ENCODE measurements at places on chromosomes 7 and 10.
A peak's percentile ranks its signal among the peaks of the same experiment; 100 is the strongest.

DNA sequence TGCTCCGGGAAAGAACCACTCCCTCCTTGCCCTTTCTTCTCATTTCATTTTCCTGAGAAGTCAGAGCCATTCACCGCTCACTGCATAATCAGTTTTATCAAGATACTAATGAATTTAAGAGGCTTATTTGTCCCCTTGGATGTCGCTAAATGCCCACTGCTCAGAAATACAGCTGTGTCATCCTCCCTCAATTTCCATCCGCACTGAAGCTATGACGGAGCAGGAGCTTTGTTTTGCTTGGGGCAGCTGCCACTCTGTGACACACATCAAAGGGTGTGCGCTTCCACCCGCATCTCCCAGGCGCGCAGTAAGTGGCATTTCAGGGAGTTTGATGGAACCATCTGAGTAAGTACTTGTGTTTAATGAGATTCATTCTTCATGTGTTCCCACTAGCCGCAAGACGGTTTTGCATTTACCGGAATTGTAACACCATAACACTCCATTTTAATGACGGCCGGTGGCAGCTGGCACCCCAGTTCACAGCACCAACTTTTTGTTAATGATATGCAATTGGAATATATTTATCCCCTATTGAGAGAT, 103.8 kb upstream of the PARD3 start:
- no peaks in the 10 kb centered on the region for H3K36me3 ChIP-seq
- peaks cover 4% of the 10 kb centered on the region for H3K4me1 ChIP-seq
- no peak overlapping the region for H3K27ac ChIP-seq

DNA sequence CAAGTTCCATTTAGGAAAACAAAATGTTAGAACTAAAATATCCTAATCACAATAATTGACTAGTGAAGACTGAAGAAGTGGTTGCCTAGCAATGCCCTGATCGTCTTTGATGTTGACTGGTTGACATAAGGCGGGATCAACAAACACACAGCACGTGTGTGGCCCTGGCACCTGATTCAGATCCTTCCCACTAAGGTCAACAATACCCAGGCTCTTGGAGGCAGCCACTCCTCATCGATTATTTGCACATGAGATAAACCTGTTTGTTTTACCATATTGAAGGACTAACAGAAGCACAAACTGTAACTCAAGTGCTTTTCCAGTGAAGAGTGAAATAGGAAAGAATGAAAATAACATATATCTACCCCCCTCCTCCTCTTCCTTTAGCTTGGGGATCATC, 15.6 kb downstream of the FANK1 start:
- no peaks in the 10 kb centered on the region for H3K36me3 ChIP-seq
- H3K4me1 ChIP-seq, result no peaks in the 10 kb centered on the region
- H3K4me3 ChIP-seq, result no peak overlapping the region

DNA sequence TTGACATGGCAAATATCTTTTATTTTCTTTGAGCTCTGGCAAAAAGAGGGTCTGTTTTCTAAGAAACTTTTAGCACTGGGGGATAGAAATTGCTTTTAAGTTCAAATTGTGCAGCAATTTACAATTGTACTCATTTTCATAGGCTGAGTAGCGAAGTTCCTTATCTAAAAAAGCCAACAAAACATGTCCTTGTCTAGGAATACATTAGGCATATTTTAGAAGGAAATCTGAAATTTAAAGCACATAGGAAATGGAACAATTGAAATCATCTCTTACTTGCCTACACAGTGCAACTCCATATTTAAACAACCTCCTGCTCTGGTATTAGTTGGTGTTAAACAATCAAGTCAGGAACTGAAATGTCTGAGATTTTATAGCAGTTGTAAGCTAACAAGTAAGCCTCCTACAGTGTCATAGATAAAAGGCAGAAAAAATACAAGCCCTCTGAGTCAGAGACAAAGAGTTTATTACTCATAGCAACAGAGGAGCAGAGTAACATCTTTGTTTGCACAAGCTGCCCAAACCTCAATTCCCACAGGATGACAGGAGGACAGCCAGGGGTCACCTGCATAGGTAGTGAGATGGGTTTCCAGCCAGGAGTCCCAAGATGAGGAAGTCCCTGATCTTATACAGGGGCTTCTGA, 280.2 kb upstream of the HGF start:
- H3K4me3 ChIP-seq, result no peak overlapping the region
- H3K27me3 ChIP-seq, result no peaks in the 10 kb centered on the region
- DNase-seq, result no peak
- H3K27ac ChIP-seq, result no peak overlapping the region
- H3K36me3 ChIP-seq, result no peaks in the 10 kb centered on the region

DNA sequence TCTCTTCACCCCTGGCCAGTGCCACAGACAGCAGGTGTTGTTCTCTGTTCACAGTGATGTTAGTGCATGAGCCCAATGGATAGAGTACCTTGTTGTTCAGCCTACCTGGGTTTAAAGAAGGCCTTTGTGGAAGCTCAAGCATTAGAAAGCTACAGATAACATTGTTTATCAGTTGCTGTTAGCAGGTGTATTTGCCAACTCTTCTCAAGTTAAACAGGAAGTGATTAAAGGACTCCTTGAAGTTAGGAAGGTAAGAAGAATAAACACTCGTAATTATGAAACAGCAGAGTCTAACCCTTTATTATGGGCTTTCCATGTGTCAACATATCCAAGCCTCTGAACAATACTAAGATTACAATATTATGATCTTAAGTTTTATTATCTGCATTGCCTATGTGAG, 25.9 kb downstream of the RGR start:
- DNase-seq, result no peak
- no peak overlapping the region for H3K27ac ChIP-seq
- peaks cover 3% of the 10 kb centered on the region for H3K27me3 ChIP-seq
- no peaks in the 10 kb centered on the region for H3K36me3 ChIP-seq

GRCh38 chr7:82745117-82745516, 301.5 kb upstream of the CACNA2D1 start:
- H3K4me1 ChIP-seq, result no peaks in the 10 kb centered on the region
- H3K27ac ChIP-seq, result no peak overlapping the region
- no peak overlapping the region for H3K4me3 ChIP-seq
- no peaks in the 10 kb centered on the region for H3K36me3 ChIP-seq
- no peaks in the 10 kb centered on the region for H3K27me3 ChIP-seq

DNA sequence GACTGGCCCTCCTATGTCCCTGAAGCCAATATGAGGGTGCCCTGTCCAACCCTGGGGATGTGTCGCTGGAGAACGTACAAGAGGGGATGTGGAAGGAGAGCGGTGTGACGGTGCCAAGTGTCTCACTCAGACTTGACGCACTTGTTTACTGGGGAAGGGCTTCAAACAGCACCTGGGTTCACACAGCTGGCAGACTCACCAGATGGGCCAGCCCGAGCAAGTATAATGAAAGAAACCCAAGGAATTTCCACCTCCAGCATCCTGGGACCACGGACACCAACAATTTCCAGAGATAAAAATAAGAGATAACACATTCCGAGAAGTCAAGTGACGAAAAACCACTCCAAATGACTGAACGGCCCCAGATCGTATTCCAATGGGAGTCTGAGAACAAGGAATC, 5.3 kb downstream of the ATP5MF start:
- H3K27ac ChIP-seq, result peak overlapping the region; percentile 65
- peaks cover 88% of the 10 kb centered on the region for H3K36me3 ChIP-seq
- H3K4me3 ChIP-seq, result no peak overlapping the region

- H3K4me3 ChIP-seq, result peak overlapping the region; percentile 88
- no peak for DNase-seq
- H3K36me3 ChIP-seq, result peaks cover 18% of the 10 kb centered on the region
Measured at GRCh38 chr10:22713853-22714478, 412 bp downstream of the PIP4K2A start.

GRCh38 chr10:68348265-68348741, 15.6 kb upstream of the PBLD start:
- peak overlapping the region; percentile 85 for H3K27ac ChIP-seq
- peaks cover 56% of the 10 kb centered on the region for H3K36me3 ChIP-seq
- DNase-seq, result peak; percentile 43

- H3K36me3 ChIP-seq, result no peaks in the 10 kb centered on the region
- no peak overlapping the region for H3K4me3 ChIP-seq
- no peak for DNase-seq
- H3K27me3 ChIP-seq, result peaks cover 19% of the 10 kb centered on the region
Measured at GRCh38 chr10:100696477-100696901, 48.9 kb upstream of the PAX2 start.

DNA sequence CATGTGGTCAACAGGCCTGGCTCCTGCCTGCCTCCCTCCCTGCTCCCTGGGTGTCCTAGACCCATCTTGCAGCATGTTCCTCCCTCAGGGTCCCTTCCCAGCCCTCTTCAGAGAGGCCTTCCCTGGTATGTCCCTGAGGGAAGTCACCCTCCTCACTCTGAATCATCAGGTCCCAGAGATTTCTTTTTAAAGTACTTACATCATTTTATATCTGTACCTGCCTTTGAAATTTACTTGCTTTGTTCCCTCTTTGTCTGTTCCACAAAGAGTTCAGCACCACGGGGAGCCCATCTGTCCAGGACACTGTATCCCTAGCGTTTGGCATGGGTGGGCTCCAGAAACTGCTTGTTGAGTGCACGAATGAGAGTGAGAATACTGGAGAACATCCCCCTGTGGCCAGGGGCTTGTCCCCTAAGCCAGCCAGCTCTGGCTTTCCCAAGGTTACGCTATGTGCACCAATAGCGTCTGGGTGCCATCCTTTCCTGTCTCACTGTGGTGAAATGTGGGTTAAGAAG, 50.6 kb upstream of the IGFBP3 start:
- H3K4me1 ChIP-seq, result peaks cover 2% of the 10 kb centered on the region
- H3K27me3 ChIP-seq, result no peaks in the 10 kb centered on the region
- no peak overlapping the region for H3K27ac ChIP-seq
- peaks cover 2% of the 10 kb centered on the region for H3K36me3 ChIP-seq

- no peak for DNase-seq
- H3K27ac ChIP-seq, result no peak overlapping the region
- no peak overlapping the region for H3K4me3 ChIP-seq
- no peaks in the 10 kb centered on the region for H3K4me1 ChIP-seq
- no peaks in the 10 kb centered on the region for H3K27me3 ChIP-seq
Measured at GRCh38 chr7:122847871-122848473, 38.3 kb downstream of the CADPS2 start.
